ENCODE measurements at places on chromosomes 11 and 22.

DNA sequence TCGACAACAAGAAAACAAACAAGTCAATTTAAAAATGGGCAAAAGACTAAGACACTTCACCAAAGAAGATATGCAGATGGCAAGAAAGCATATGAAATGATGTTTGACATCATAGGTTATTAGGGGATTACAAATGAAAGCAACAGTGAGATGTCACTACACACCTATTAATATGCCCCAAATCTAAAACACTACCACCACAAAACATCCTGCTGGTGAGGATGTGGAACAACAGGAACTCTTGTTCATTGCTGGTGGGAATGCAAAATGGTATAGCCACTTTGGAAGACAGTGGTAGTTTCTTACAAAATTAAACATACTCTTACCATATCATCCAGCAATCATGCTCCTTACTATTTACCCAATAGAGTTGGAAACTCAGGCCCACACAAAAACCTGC is 29.0 kb downstream of the PRRG4 start:
- DNase-seq: no peak

GRCh38 chr11:102928247-102928646 is 27.3 kb downstream of the MMP13 start:
- no peak for DNase-seq

DNA sequence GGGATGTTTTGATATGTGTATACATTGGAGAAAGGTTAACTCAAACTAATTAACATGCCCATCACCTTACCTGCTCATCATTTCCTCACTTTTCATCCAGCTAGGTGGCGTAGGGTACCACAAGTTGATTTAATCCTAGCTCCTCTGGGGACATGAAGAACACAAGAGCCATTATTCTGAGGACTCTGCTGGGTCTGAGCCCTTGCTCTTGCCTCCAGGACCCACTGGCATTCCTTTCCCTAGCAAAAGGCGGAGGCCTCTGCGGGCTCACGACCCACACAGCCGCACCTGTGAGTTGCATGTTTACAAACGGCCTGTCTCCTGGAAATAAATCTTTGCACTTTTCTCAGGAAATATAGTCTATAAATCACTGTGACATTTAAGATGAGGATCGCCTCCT is 871.9 kb downstream of the TBC1D22A start:
- no peak for DNase-seq

- no peak for DNase-seq
Observed at GRCh38 chr11:4465407-4465806, 16.3 kb downstream of the OR52K2 start.

DNA sequence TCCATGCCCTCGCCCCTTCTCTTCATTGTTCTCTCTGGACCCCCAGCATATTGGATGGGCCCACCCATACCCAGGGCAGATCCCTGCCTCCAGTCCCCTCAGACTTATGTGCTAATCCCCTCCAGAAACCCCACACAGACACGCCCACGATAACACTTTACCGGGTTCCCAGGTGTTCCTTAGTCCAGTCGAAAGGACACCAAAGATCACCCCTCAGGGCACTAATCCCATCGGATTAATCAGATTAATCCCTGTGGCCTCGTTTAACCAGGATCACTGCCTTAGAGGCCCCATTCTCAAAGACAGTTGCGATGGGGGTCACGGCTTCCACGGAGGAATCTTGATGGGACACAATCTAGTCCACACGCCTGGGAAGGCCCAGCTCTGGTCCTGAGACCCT is 80.8 kb downstream of the SHANK2 start:
- no peak for DNase-seq

DNA sequence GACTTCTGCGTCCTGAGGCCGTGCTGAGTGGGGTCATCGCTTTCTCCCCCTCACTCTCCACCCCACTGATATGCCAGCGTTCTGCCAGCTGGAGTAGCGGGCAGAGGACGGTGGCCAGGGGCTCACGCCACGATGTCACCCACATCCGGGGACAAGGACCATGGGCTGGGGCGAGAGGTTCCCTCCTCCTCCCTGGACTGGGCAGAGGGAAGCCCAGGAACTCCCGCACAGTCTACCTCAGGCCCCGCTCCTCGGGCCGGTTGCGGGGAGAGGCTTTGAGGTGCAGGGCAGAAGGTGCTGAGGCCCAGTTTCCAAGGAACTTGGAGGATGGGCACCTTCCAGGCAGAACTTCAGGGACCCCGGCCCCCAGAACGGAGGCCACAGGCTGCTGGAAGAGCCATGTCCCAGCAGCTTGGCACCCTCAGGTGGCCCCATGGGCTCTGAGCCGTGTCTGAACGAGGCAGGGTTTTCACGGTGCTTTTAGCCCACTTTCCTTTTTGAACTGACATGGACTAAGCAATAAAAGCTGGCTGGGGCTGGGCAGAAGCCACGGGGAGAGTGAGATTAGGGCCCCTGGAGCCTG is 25.4 kb downstream of the ADAMTS15 start:
- no peak for DNase-seq

DNA sequence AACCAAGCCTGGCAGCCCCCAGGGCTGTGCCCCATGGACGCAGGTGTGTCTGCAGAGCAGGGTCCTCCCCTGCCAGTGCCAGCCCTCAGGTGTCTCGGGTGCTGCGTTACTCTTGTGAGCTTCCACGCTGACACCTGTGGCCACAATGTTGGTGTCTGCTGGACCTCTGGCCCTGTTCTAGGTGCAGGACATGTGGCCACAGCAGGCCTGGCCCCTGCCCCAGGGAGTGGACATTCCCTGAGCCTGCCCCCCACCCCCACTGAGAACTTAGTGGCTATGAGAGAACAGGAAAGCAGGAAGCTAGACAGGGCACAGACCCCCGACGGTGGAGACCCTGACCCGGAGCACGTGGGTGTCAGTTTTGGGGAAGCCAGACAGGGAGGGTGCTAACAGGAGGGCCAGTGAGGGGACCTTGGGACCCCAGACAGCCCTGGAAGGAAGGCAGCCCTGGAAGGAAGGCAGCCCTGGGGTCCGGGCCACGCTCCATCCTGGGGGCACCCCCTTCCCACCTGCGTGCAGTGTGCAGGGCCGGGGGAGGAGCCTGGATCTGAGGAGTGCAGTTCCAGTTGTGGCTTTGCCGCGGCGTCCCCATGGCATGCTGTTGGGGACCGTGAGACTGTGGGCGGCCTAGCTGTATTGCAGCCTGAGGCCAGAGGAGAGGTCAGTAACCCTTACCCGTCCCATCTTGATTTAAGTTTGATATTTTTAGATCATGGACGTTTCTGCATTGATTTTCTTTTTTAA is 43.9 kb upstream of the PPARA start:
- DNase-seq: no peak

GRCh38 chr11:64751580-64751979 is 7.6 kb upstream of the RASGRP2 start:
- no peak for DNase-seq

GRCh38 chr11:33039274-33040032 is at the start of gene TCP11L1:
TSS of gene TCP11L1 (plus strand) at chr11:33039572. CDS start at chr11:33043774, 4,202 bp downstream.
- DNase-seq: peak; percentile 93

DNA sequence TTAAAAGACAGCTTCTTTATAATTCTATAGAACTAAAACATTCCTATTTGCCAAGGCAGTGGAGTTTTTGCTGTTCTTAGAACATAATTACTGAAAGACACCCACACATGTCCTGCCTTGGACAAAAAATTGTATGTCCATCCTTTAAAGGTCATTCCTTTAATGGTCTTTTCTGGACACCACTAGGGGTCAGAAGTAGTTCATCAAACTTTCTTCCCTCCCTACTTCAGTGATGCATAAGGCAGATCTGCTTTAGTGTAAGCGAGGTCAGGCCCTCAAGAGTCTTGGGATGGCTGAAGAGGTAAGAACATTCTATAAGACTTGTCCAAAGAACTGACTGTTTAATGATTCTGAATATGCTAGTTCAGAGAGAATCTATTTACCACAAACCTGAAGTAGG is 4.3 kb upstream of the OR51V1 start:
- DNase-seq: peak; percentile 24

GRCh38 chr11:115221461-115222069 is 282.6 kb downstream of the CADM1 start:
- DNase-seq: no peak

All from SK-N-DZ (cell line).